Dorsolateral prefrontal cortex (tissue), 122 donors: ENCODE measurements at places on chromosomes 2 and 18. TPM values are rescaled to one million over a fixed set of nuclear protein-coding genes. Genes with fewer than 3 reads are reported as not detected.
A peak's percentile ranks its signal among the peaks of the same experiment; 100 is the strongest.

DNA sequence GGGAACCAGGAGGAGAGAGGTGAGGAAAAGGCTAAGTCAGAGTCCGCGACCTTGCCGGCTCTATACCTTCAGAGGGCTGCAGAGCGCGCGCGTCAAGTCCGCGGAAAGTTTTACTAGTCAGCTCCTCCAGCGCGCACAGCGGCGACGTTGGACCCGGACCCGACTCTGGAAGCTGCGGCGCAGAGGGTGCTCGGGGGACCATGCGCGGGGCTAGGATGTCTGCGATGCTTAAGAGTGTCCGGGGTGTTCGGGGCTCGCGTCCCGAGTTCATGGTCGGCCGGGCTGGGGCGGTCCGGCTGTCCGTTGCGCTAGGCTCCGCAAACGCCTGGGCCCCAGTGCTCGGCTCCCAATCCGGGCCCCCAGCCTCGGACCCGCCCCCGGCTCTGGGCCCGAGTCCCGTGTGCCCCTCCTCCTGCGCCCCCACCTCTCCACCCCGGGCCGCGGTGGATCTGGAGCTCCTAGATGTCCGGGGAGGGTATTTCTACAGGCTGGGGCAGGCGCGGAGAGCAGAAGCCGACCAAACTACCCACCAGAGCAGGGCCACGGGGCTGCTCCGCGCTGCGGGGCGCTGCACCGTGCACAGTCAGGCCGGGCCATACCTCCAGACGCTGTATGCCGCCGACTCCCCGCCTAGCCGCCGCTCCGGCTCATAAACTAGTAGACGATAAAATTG, at the start of gene LBX2:
LBX2 (minus strand) TSS at position 337 of the 673 bp plus-strand sequence; CDS start at position 271, 66 bp downstream.
- no peak for DNase-seq

DNA sequence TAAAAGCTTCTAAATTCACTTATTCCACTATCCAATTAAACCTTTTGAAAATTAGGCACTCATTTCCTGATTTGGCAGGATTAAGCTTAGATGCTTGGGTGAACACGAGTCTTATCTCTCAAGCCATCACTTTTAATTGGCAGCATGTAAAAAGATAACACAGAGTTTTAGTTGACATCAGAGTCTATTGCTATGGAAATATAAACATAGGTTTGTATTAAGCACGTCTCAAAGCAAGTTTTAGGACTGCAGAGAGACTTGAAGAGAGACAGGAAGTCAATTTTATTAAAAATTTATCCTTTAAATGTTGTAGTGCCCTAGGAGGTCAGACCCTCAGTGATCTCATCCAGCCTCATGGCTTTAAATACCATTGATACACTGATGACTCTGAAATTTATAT, 5.6 kb downstream of the RBKS start:
- DNase-seq = no peak

DNA sequence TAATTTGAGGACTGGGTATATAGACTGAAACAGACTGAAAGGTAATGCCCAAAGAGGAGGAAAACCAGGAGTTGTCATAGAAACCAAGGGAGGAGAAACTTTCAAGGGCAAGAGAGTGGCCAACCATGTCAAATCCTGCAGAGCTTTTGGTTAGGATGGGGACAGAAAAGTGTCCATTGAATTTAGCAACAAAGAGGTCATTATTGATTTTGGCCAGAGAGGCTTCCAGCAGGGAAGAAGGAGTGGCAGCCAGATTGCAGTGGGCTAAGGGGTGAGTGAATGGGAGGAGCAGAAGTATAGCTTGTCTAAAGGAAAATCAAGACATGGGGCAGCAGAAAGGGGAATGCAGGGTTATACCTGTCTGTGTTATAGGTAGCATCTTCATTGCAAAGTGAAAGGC, 194.0 kb downstream of the CAMKMT start:
- DNase-seq = no peak

GRCh38 chr2:233208382-233209116, 42.9 kb upstream of the ATG16L1 start:
- no peak for DNase-seq

GRCh38 chr18:55384551-55385275, 203.3 kb downstream of the TCF4 start:
- no peak for DNase-seq

- peak; percentile 6 for DNase-seq
Observed at GRCh38 chr2:173590276-173590861, 235.7 kb downstream of the CDCA7 start.

- DNase-seq = no peak
Observed at GRCh38 chr2:97816411-97816810, 103.0 kb downstream of the ZAP70 start.

DNA sequence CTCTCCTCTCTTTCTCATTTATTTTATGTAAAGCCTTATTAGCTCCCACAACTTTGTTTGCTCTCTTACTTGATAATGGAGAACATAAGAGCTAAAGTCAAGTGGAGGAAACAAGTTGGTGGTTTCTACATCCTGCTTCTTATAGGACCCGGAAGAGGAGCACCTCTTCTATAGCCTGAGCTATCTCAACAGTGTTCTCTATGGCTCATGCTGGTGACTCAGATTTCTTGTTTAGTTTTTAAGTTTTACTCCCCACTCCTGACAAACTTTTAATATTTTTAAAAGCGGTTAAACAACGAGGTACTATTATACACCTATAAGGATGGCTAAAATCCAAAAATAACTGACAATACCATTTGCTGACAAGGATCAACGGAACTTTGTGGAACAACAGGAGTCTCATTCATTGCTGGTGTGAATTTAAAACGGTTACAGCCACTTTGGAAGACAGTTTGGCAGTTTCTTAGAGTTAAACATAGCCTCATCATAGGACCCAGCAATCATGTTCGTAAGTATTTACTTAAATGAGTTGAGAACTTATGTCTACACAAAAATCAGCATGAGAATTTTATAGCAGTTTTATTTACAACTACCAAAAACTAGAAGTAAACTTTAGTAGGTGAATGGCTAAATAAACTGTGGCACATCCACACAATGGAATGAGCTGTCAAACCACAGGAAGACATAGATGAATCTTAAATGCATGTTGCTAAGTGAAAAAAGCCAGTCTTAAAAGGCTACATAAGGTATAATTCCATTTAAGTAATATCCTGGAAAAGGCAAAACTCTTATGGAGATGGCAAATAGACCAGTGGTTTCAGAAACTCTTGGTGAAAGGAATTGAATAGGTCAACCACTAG, 12.7 kb upstream of the CDC42EP3 start:
- no peak for DNase-seq

DNA sequence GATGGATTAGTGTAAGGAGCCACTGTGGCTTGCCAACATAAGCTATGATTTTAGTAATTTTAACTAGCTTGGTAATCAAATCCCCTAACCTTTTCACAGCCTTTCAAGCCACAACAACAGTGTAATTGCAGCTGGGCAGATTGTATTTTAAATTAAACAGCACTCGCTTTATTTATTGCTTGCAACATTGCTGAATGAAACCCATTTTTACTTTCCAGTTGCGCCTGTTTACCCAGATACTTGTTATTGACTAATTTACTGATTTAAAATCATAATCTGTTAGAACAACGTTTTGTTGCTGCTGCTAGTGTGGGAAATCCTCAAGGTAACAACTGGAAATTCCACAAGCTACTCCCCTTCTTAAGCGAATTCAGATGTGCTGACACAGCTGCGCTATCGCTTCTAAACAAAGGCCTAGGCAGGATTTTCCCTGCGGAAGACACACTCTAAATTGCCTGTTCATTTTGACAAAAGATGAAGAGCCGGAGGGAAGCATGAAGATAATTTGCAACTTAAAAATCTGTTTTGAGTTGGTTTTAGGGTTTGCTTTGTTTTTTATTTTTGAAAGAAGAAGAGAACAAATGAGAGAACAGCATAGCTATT, 283.9 kb downstream of the ALPK2 start:
- no peak for DNase-seq

DNA sequence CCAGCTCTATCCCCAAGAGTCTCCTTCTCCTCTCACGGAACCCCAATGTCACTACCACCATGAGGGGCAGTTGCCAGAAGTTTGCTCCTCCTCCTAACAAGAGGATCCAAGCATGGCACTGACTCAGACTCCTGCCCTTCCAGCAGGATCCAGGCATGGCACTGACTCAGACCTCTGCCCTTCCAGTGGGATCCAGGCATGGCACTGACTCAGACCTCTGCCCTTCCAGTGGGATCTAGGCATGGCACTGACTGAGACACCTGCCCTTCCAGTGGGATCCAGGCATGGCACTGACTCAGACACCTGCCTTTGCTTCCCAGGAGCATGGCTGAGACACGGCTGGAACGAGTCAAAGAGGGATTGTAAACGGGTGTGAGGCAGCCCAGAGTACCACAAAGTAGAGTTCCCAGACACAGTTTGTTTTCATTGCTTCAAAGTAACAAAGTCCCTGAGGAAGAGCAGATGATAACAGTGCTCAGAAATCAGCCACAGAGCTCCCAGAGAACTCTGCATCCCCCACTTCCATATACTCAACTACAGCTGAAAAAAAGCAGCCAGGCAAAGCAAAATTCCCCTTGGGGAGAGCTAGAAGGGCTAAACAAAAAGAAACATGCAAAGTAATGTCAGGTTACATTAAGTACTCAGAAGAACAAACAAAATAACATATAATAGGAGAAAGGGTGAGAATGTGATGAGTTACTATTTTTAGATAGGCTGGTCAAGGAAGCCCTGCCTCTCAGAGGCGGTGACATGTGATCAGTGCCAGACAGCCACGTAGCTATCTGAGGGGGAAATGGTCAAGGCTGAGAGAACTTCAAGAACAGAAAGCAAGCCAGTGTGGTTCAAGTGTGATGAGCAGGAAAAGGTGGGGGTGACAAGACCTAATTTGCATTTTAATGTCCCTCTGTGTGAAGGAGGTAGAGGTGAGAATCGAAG, 3.0 kb downstream of the BUB1 start:
- no peak for DNase-seq

- no peak for DNase-seq
Observed at GRCh38 chr2:28602136-28602660, 106.3 kb downstream of the PLB1 start.

GRCh38 chr2:72173640-72174321, 26.1 kb upstream of the CYP26B1 start:
- DNase-seq = no peak

DNA sequence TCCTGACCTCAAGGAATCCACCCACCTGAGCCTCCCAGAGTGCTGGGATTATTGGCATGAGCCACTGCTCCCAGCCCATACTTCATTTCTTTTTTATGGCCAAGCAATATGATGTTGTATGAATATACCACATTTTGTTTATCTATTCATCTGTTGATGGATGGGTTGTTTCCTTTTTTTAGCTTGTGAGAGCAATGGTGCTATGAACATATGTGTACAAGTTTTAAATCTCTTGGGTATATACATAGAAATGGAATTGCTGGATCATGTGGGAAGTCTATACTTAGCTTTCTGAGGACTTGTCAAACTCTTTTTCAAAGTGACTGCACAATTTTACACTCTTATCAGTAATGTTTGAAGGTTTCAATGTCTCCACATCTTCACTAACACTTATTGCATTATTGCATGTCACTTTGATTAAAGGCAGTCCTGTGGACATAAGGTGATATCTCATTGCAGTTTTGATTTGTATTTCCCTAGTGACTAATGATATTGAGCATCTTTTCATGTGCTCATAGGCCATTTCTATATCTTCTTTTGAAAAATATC, 167.1 kb upstream of the SPHKAP start:
- DNase-seq = no peak

The MFSD2B gene
- 0.39 TPM for total RNA-seq

DNA sequence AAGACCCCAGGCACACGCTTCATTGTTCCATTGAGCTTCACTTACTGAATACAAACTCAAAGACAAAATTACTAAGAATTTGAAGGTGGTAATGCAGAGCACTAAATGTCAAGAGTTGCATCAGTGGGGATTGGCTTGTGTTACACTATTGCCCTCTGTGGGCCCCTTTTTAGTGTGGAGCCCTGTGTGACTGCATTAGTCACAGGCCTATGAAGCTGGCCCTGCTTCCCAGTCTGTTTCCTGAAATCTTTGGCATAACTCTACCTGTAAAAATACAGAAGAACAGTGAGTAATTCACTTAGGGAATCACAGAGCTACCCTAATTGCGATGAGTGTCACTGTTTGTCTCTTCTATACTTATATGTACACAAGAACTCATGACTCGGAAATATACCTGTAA, 40.0 kb upstream of the STPG4 start:
- DNase-seq = no peak

The OTOS gene
- total RNA-seq = 4.5 TPM

The ANO7 gene
- 3.5 TPM for total RNA-seq

The PRSS56 gene
- 0.32 TPM for total RNA-seq

GRCh38 chr2:205975082-205975949, 110.7 kb downstream of the INO80D start:
- DNase-seq = no peak

The UGT1A8 gene
- total RNA-seq = not detected

The GALR1 gene
- total RNA-seq = 2.2 TPM

The RIT2 gene
- total RNA-seq = 19.5 TPM

DNA sequence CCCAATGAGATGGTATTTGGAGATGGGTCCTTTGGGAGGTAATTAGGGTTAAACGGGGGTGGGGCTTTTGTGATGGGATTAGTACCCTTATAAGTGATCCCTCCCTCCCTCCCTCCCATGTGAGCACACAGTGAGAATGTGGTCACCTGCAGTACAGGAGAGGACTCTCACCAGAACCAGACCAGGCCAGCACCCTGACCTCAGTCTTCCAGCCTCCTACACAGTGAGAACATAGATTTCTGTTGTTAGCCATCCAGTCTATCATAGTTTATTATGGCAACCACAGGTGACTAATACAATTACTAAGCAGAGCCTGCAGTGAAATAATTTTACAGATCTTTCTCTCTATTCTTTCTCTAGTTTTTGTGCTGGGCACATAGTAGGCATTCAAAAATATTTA, 137.7 kb upstream of the PKDCC start:
- no peak for DNase-seq

DNA sequence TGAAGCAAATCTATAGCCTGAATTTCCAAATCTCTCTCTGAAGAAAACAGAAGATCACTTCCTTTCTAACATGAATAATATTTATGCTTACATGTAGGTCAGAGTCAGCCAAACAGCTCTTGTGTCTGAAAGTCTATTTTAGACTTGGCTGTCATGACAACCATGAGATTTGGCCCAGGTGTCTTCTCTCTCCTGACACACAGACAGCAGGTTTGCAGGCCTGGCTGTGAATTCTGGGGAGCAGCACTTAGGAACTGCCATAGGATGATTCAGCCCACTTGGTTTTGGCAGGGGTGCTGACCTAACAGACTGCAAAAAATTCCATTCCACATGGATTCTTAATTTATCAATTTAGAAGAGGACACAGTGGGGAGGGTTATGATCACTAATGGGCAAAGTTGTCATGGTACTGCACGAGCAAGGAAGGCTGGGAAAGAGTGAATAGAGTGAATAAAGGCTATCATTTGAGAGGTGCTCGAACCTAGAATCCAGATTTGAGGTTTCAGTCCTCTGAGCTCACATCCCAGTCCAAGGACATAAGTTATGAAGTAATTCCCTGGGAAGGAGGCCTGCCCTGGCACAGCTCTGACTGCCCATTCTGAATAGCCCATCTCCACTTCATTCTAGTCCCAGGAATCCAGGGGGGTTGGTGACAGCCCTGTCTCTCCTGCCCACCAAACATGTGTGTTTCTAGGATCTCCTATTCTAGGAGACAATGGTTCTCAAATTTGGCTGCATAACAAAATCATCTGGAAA, 453.9 kb upstream of the TRIB2 start:
- peak; percentile 50 for DNase-seq
